ENCODE measurements at places on chromosomes 6 and 20.

- no peak for DNase-seq
These were observed 24.6 kb downstream of the JAG1 start for GRCh38 chr20:10649080-10649796.

DNA sequence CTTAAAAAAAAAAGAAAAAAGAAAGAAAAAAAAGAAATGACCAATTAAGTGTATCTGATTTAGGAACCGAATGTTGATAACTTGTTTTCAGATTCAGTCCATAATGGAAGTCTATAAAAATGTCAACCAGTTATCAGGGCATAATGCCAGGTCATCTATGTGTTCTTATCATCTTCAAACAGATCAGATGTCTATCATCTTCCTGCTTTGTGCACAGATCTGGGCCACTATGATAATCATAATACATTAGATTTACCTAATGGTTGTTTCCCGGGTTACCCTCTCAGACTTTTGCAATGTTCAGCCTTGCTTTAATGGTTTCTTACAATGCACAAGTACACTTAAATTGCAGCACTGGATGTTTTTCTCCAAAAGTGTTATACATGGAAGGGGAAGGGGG, 100.6 kb downstream of the NKAIN2 start:
- no peak for DNase-seq

DNA sequence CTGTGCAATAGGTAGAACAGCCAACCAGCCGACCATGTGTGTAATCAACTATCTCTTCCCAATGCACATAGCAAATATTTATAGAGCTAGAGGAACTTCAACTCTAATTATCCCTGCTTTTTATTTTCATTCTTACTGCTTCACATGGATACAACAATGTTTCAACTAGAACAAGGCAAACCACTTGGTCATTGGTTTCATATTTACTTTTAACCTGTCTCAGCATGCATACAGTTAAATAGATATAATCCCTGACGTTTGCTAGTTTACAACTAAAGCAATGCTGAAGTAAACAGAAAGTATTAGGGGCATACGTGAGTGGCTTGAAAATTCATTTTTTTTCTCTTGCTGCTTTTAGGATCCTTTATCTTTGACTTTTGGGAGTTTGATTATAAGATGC, 318.5 kb upstream of the MAP3K7 start:
- no peak for DNase-seq

- DNase-seq = no peak
These were observed 76.1 kb upstream of the TRDN start for GRCh38 chr6:123712831-123713230.

- no peak for DNase-seq
These were observed 474.1 kb downstream of the CD109 start for GRCh38 chr6:74170118-74170517.

GRCh38 chr6:134979142-134979541, 29.2 kb upstream of the ALDH8A1 start:
- DNase-seq = no peak

GRCh38 chr20:46644160-46644559, 7.1 kb downstream of the SLC13A3 start:
- DNase-seq = no peak

Data from AML-193 (cell line).